NCI-H345 (cell line): ENCODE measurements at places on chromosomes 1 and 21.
A peak's percentile ranks its signal among the peaks of the same experiment; 100 is the strongest.

- no peak for DNase-seq
These were observed 525.7 kb downstream of the NPHP4 start for GRCh38 chr1:5466487-5466886.

- no peak for DNase-seq
These were observed 27.7 kb upstream of the AJAP1 start for GRCh38 chr1:4626560-4627319.

GRCh38 chr1:47502746-47503370 lies 65.0 kb downstream of the FOXD2 start:
- no peak for DNase-seq

- no peak for DNase-seq
These were observed 381.0 kb downstream of the HHAT start for GRCh38 chr1:210709701-210710100.

- DNase-seq, result no peak
These were observed 33.9 kb upstream of the PUM1 start for GRCh38 chr1:31099293-31100032.

GRCh38 chr1:9486466-9487140 lies 52.7 kb upstream of the SLC25A33 start:
- DNase-seq, result no peak

- no peak for DNase-seq
These were observed 14.1 kb upstream of the ACTL8 start for GRCh38 chr1:17741052-17741451.

DNA sequence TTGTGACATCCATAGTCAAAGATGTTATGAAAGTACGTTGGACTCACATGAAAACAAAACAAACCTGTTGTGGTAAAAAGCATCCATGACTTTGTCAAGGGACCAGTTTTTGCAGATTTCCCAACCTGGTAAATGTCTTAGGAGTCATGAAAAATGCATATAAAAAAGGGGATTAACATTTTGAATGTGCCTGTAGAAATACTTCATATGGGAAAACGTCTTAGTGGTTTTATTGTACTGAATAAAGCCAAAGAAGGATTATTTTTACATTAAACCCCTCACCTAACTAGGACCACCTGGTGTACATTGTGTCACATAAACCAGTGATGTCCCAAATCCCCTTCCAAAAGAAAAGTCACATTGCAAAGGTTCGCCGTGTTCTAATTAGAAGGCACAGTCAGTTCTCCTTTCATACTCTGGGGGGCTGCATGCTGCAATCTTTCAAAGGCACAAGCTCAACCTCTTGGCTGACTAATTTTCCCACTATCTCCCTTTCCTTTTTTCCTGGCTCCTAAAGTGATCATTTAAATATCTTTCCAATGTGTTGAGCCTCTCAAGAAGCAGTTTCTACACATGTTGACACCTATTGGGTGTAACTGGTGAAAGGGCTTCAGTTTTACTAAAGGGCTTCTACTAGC lies 119.8 kb upstream of the SPAG17 start:
- DNase-seq, result no peak

DNA sequence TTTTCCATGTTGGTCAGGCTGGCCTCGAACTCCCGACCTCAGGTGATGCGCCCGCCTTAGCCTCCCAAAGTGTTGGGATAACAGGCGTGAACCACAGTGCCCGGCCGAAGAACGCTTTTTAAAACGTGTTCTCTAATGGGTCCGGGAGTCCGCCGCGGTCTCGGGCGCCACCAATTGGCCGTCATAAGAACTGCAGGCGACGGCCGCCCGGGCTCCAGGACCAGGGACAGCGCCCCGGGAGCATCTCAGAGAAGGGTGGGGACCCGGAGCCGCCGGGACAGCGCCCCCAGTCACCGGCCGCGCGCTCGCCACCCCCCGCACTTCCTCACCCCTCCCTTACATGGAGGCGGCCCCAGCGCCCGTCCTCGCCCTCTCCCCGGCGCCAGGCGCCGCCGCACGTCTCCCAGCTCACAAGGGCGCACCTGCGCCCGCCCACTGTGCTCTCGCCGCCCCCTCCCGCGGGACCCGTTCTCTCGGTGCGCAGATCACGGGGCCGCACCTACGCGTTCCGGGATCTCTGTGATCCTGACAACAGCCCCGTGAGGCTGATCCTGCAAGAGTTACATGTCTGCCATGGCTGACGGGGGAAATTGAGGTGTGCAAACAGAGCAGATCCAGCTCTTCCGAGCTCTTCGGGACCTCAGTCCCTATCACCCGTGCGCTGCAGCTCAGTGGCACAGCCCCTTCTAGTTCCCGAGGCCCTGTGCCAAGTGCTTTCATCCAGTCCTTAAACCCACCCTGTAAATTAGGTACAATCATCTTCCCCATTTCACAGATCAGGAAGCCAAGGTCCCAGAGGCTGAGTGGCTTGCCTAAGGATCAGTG lies 9.8 kb downstream of the RAP1GAP start:
- DNase-seq, result peak; percentile 82

- no peak for DNase-seq
These were observed 7.6 kb downstream of the ENO1 start for GRCh38 chr1:8870616-8871538.

DNA sequence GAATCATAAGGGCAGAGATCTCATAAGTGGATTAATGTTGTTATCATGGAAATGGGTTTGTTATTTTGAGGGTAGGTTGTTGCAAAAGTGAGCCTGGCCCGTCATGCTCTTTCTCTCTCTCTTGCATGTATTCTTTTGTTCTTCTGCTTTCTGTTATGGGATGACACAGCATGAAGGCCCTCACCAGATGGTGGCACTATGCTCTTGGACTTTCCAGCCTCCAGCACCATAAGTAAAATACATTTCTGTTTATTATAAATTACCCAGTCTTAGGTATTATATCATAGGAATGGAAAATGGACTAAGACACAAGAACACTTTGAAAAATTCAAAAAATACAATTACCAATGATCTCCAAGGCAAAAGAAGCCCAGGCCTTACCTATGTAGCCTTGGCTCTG lies 676.1 kb downstream of the PTPRU start:
- DNase-seq, result no peak

DNA sequence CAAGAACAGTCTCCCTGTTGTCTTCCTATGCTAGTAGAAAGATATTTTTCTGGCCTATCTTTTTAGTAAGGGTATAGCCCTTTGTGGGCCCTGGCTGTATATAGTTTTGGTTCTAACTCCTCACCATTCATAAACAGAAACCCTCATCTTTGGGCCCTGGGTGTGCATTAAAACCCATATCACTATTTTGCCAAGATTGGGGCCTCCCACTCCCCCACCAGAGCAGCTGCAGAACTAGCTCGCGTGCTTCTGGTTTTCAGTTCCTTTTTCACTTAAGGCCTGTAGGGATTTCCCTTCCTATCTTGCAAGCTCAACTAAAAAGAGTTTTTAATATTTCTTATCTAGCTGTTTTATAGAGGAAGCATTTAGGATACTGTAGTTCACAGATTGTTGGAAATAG lies 106.4 kb downstream of the RGL1 start:
- DNase-seq, result no peak

- no peak for DNase-seq
These were observed 3.1 kb downstream of the RNF207 start for GRCh38 chr1:6208723-6209660.

- no peak for DNase-seq
These were observed 19.1 kb downstream of the CLCN6 start for GRCh38 chr1:11825131-11825530.

DNA sequence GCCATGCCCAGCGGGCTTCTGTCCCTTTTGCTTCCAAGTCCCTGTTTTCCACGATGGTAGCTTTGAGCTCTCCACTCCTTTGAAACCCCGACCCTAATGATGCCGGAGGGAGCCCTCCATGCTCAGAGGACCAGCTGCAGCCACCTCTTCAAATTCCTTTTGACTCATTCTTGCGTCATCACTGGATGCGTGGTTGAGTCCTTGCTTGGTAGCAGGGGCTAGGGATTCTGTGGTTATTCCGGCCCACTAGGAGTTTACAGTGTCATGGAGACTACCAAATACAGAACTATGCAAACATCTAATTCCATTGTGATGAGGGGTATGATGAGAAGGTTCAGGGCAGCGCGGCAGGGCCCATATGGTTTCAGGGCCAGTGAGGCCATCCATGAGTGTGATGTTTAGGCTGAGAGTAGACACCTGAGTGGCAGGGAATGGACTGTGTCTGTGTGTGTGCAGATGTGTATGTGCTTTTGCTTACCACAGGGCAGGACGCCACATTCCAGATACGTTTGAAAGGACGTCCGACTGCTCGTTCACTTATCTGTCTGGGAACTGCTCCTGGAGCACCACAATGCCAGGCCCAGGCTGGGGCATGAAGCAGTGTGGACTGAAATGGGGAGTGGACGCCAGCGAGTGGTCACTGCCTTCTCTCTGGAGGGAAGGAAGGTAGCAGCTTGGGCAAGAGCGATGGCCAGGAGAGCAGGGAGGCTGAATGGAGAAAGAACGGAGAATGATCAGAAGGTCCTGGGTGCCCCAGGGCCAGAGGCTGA lies 30.4 kb upstream of the ZBTB21 start:
- DNase-seq, result no peak

GRCh38 chr21:29124645-29125044 lies 5.8 kb upstream of the MAP3K7CL start:
- no peak for DNase-seq

- DNase-seq, result no peak
These were observed 82.9 kb downstream of the MDM4 start for GRCh38 chr1:204599098-204599497.

- no peak for DNase-seq
These were observed 18.4 kb downstream of the DTL start for GRCh38 chr1:212053993-212054392.

GRCh38 chr1:212212906-212213305 lies 72.3 kb upstream of the PPP2R5A start:
- no peak for DNase-seq

GRCh38 chr1:10074852-10075730 lies 42.3 kb downstream of the UBE4B start:
- DNase-seq, result no peak

DNA sequence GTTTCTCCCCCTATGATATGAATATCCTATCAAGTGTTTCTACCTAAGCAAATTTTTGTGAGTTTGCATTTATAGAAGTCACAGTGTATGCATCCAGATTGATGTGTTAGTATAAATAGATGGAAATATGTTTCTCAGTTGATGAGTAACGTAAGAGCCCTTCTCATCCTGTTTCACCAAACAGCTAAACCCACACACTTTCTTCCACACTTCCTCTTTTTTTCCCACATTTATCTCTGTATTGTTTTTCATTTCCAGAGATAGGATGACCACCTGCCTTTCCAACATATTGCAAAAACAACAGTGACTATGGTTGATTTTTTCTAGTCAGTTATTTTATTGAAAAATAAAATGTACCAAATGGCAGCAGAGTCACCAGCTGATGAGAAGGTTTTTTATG lies 490.1 kb downstream of the NEGR1 start:
- no peak for DNase-seq

- DNase-seq, result no peak
These were observed 21.8 kb downstream of the POFUT2 start for GRCh38 chr21:45265721-45266517.

- no peak for DNase-seq
These were observed 6.7 kb downstream of the LSS start for GRCh38 chr21:46221664-46222435.

GRCh38 chr1:41259221-41259620 lies 17.1 kb upstream of the SCMH1 start:
- no peak for DNase-seq

GRCh38 chr1:26471498-26472319 lies 531 bp upstream of the HMGN2 start:
- peak; percentile 50 for DNase-seq

DNA sequence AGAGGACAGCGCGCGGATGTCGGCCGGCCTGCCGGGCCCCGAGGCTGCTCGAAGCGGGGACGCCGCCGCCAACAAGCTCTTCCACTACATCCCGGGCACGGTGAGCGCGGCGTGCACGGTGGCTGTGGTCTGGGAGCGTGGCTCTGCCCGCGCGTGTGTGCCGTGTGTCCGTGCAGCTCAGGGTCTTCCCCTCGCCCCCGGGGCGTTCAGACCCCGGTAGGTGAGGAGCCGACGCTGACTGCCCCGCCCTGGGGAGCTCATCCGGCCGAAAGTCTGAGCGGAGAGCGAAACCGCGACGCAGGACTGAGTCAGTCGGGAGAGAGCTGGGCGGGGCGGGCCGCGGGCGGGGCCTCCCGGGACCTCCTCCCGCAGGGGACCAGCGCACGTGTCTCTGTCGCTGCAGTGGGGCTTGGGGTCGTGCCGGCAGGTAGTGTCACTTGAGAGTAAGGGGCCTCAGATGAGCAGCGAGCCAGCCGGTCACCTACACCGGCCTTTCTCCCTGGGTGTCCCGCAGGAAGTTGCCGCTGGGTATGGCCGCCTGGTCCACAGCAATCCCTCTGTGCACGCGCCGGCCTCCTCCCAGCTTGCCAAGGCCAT lies 520 bp downstream of the PLEKHN1 start:
- DNase-seq, result no peak

GRCh38 chr1:246063013-246063616 lies 444.0 kb downstream of the SMYD3 start:
- DNase-seq, result no peak
